Natural killer cell (primary cell): ENCODE measurements at places on chromosomes 3 and 15.

DNA sequence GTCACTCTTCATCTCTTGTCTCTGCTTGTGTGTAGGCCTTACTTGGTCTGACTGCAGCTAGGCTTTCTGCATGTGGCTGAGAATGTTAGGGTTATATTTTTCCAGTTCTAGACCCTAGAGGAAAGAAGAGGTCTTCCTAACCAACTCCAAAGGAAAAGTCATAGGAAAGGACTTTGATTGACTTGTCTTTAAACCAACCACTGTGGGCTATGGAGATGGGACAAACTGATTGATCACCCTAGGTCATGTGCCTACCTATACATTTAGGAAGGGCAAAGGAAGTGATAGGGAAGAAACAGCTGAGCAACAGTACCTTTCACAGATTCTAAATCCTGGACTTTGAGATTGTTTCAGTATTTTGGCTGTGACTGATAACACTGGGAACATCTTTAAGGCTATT, 16.5 kb upstream of the TBC1D23 start:
- no peak for DNase-seq

DNA sequence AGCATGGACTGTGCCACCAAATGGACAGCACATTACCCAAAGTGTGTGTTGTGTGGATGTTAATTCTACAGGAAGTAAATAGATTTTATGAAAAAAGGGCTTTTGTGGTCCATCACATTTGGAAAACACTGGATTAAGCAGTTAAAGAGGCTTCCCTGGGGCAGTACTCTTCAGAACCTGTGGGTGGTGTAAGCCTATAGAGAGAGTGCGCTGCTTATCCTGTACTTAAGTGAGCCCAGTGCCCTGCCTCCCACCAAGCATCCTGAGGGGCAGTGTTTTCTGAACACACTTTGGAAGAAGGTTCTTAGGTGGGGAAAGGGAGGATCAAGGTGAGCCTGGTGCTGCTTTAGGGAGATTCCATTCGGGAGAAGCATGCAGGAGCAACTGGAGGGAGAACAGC, 10.9 kb downstream of the TTLL3 start:
- DNase-seq: no peak

GRCh38 chr15:73935547-73935946, 9.3 kb downstream of the LOXL1 start:
- no peak for DNase-seq

- DNase-seq: no peak
These were observed 46.9 kb downstream of the SFMBT1 start for GRCh38 chr3:52998771-52999513.

DNA sequence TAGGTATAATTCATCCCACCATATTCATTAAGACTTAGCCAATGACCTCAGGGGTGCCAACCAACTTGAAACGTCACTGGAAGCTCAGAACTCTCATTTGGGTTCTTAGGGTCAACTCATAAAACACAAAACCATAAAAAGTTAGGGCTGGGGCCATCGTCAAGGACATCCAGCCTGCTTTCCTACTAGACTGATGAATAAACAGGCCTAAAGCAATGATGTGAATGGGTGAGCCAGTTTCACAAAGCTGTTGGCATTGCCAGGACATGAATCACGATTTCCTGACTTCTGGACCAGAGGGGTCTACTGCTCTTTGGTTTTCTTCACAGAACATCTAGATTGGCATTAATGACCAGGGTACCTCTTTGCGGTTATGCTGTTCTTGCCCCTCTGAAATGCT, 64.7 kb downstream of the EOMES start:
- DNase-seq: no peak

GRCh38 chr3:15982667-15983196, 185.0 kb upstream of the ANKRD28 start:
- DNase-seq: no peak

GRCh38 chr3:15310491-15311370, 21.7 kb downstream of the SH3BP5 start:
- no peak for DNase-seq

GRCh38 chr15:73950831-73951561, 24.7 kb downstream of the LOXL1 start:
- peak; percentile 84 for DNase-seq

DNA sequence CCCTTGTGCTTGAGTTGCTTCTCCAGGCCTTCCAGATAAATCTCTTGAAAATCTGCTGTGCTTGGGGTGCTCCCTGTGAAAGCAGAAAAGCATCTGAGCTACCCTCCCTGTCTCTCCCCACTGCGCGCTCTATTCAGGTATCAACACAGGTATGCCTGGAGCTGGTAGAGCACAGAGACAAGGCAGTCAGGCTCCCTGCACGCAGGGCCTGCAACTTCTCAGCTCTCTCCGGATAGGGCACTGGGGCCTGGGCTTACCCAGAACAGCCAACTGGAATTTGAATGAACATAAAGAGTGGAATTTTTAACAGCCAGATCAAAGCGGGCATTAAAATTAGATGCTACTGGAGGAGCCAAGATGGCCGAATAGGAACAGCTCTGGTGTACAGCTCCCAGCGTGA, 183.6 kb downstream of the XXYLT1 start:
- DNase-seq: no peak

- DNase-seq: no peak
These were observed 486.0 kb downstream of the EDEM1 start for GRCh38 chr3:5673521-5673920.

- DNase-seq: no peak
These were observed 57.4 kb upstream of the TFRC start for GRCh38 chr3:196139281-196139680.

DNA sequence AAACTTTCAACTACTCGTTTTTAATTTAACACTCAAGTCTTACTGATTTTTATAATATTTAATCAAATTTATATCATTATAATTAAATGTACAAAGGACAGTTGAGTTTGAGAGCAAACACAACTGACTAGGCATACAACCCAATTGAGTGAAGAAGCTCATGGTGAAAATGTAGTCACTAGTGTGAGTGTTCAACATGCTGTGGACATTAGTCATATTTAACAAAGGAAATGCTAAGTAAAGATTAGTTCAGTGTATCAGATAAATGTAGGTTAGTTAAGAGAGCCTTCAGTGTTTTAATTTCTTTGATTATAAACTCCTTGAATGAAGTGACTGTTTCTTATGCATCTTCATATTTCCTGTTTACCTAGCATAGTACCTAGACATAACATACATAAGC, 444.2 kb upstream of the GOLIM4 start:
- DNase-seq: no peak

DNA sequence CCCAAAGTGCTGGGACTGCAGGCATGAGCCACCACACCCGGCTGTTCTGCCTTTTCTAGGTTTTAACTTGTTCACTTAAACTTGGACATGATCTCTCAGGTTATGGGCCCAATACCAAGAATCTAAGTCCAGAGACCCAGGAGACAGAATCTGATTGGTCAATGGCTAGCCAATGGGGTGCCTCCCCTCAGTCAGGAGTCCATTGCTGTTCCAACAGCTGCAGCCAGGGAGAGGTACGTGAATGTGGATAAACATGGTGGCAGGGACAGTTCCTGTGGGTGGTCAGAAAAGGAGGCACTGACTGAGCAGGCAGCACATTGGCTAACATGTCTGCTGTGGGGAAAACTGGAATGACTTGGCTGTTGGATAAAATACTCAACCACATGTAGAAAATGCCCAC, 140.3 kb downstream of the RPLP1 start:
- no peak for DNase-seq

- no peak for DNase-seq
These were observed 55.1 kb downstream of the RBMS3 start for GRCh38 chr3:29335943-29336342.

GRCh38 chr3:190557296-190557695, 43.4 kb downstream of the IL1RAP start:
- no peak for DNase-seq

DNA sequence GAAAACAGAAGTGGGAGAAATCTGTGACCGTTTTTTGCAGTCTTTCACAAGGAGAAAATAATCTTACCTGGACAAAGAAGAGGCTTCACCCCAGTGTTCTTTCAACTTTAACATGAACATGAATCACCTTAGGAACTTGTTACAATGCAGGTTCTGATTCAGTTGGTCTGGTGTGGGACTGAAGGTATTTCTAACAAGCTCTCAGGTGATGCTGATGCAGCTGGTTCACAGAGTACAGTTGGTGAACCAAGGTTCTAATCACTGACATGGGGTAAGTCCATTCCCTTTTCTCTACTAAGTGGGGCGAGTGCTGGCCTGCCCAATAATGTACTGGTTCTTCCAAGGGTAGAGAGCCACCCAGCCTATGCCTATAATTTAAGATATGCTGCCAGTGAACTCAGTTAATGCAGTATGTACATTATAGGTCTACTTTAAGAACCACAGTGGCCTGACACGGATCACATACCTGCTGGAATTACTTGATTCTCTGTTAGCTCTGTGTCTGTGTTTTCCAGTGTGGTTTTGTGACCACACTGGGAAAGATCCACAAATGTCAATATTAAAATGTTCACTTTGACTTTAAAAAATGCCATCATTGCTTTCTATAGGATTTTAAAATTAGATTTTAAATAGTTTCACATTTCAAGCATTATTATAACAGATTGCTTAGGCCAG, 304.1 kb downstream of the ZNF621 start:
- no peak for DNase-seq

DNA sequence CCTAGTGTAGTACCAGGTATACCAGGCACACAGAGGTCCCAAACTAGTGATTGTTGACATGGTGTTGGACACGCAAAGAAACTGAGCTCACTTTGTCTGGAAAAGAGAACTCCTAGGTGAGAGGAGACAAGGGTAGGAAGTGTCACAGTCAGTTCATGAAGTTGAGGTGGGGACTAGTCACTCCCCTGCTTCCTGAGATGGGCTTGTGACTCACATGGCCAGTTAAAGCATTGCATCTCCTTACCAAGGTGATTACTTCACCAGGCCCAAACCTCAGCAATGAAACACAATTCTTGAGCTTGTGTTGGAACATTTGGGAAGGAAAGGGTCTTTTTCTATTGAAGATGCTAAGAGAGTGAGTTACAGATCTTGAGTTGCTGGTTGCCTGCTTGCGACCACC, 49.2 kb upstream of the RAD18 start:
- DNase-seq: no peak

DNA sequence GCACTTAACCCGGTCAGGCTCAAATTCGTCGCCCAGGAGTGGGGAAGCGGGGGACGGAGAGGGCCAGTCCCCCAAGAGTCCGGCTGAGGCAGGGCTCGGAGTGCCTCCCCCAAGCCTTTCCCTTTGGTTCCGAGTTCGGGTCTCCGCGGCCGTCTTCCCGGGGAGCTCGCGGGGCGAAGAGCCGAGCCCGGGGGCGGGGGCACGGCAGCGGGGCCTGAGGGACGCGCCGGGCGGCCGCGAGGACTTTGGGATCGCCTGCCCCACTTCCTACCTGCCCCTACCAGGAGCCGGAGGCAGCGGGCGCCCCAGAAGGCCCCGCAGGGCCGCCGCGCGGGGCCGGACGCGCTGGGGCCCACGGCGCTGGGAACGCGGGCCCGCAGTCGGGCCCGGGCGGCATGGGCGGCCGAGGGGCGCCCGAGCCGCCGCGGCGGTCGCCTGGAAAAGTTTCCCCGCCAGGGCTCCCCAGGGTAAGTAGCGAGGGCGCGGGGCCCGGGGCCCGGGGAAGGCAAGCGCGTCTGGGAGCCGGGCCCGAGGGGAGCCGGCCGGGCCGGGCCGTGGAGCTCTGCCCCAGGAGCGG, 2.8 kb downstream of the FURIN start:
- peak; percentile 64 for DNase-seq

DNA sequence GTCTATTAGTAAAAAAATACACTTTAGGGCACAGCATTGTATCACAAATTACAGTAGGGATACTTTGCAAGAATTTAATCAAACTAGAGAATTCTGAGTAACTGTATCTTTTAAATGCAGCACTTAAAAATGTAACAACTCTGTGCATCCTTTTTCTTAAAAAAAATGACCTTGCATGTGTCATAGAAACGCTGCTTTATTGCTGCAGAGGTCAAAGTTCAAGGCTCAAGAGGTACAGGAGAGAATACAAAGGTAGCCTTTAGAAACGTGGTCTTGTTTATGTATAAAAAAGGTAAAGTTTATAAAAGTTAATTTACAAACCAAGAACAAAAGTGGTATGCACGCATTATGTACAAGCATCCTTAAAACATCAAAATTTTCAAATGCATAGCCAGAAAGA, 122.0 kb downstream of the TJP1 start:
- no peak for DNase-seq

GRCh38 chr3:127964816-127965215, 49.8 kb downstream of the KBTBD12 start:
- DNase-seq: no peak

GRCh38 chr15:74826364-74826819, at the start of gene CPLX3:
TSS of gene CPLX3 (plus strand) at chr15:74826627. CDS start at chr15:74826704, 77 bp downstream.
- peak; percentile 71 for DNase-seq

- no peak for DNase-seq
These were observed 89.6 kb upstream of the TSEN2 start for GRCh38 chr3:12394569-12395271.

- DNase-seq: no peak
These were observed 25.1 kb upstream of the BCL2L10 start for GRCh38 chr15:52137432-52138357.

DNA sequence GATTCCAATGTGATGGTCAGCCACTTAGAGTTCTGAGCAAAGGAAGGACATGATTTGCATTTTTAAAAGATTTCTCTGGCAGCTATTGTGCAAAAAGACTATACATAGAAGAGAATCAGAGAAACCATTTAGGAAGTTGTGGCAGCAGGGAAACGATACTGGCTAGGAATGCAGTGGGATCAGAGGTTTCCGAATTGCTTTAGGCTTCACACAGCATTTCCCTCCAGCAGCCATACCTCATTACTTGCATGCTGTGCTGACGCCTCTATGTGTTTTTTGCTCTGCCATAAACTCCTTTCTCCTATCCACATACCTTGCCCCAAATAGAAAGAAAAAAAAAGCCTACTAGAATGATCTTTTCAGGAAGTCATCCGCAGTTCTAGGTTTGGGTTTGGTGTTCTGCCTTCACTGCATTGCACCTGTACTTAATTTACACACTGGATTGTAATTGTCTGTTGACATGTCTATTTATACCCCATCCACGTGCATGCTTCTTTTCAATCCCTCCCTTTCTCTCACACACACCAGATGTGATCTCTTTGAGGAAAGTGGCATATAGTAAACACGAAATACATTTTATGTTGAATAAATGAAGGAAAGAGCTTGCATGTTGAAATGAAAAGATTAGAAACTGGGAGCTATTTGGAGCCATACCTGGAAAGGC, 860.3 kb upstream of the SEMA6D start:
- no peak for DNase-seq

GRCh38 chr3:185659942-185660921, 74.1 kb downstream of the SENP2 start:
- peak; percentile 67 for DNase-seq

- DNase-seq: no peak
These were observed 312.1 kb upstream of the TGFBR2 start for GRCh38 chr3:30294241-30294667.

GRCh38 chr3:157544501-157545130, 41.4 kb upstream of the VEPH1 start:
- no peak for DNase-seq

- no peak for DNase-seq
These were observed 600.3 kb downstream of the OTOL1 start for GRCh38 chr3:162096874-162097273.

- DNase-seq: no peak
These were observed 655.9 kb upstream of the ADAMTS9 start for GRCh38 chr3:65343736-65344135.
